Calu3 (cell line): ENCODE measurements at places on chromosomes 6 and 20. TPM values are rescaled to one million over a fixed set of nuclear protein-coding genes. Genes with fewer than 3 reads are reported as not detected.

DNA sequence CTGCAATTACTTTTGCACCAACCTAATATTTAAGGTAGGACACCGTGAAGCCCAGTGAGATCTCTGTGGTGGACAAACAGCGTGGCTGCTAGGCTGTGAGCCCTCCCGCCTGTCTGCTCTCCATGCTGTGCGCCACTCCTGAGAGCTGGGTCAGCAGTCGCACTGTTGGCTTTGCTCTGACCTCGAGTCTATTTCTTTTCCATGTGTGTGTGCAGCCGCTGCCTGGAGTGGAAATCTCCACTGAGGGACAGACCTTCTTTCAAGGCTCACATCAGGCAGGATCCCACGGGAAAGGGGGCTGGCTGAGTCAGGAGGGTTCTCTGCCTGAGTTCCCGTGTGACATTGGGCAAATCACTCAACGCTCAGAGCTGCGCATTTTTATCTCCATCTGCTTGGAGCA, 27.1 kb downstream of the RIPOR3 start:
- DNase-seq, result no peak

- no peak for DNase-seq
Measured at GRCh38 chr6:35960187-35960586, 39.3 kb upstream of the SRPK1 start.

- no peak for DNase-seq
Measured at GRCh38 chr6:143405373-143406154, 44.9 kb downstream of the ADAT2 start.

DNA sequence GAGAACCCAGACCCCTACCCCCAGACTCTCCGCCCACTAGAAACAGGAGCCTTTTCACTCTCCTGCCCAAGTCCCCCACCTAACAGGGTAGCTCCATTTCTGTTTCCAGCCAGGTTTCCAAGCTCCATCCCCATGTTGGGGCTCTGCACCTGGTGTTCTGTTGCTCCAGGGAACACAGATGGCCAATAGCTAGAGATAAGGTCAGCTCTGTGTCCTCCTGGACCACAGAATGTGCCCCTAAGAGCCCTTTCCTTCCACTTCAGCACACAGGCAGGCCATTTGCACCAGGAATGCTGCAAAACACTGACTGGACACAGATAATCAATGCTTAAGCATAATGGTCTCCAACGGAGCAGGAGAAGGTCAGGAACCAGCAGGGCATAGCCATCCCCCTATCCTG, 159.4 kb downstream of the QRSL1 start:
- no peak for DNase-seq

GRCh38 chr6:158018851-158019361, 37.2 kb downstream of the SYNJ2 start:
- no peak for DNase-seq

- DNase-seq, result no peak
Measured at GRCh38 chr20:9974324-9974723, 60.5 kb upstream of the ANKEF1 start.

DNA sequence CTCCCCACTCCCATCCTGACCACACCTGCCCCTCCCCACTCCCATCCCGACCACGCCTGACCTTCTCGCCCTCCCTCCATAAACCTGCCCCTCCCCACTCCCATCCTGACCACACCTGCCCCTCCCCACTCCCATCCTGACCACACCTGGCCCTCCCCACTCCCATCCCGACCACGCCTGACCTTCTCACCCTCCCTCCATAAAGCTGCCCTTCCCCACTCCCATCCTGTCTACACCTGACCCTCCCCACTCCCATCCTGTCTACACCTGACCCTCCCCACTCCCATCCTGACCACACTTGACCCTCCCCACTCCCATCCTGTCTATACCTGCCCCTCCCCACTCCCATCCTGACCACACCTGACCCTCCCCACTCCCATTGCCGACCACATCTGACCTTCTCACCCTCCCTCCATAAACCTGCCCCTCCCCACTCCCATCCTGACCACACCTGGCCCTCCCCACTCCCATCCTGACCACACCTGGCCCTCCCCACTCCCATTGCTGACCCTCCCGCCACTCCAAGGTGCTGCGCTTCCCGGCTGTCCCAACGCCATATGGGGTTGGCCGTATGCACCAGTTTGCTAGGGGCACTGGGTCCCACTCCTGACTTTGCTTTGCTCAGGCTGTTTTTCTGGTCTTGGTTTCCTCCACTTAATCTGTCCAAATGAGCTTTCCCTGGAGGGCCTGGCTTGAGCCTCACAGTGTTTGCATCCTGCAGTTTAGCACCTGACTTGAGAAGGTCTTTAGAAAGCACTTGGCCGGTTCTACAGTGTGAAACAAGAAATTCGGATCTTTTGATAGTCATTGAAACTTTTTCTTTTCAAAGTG, 2.9 kb downstream of the KIF25 start:
- no peak for DNase-seq

DNA sequence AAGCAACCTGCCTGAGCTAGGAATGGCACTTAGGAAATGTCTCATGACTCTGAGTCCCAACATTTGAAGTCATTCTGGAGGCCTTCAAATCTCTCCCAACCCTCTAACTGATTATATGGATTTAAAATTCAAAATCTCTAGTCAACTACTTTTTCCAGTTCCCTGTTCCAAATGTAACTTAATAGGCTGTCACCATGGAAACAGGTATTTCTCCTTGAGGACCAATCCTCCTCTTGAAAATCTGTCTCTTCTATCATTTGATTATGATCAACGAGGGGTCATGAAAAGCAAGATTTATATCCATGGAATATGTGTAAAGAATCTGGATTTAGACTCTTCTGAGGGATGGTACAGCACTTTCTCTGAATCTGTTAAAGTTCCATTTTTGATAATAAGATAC, 127.3 kb upstream of the DTNBP1 start:
- DNase-seq, result no peak

The NPEPL1 gene
- 18.1 and 21.4 TPM in 2 replicates for total RNA-seq

The TGM3 gene
- not detected in 2 replicates for total RNA-seq
